Activated CD8-positive, alpha-beta T cell treated with anti-CD3 and anti-CD28 coated beads for 36 hours (primary cell): ENCODE measurements at places on chromosomes 12 and 14. TPM values are rescaled to one million over a fixed set of nuclear protein-coding genes. Genes with fewer than 3 reads are reported as not detected.
A peak's percentile ranks its signal among the peaks of the same experiment; 100 is the strongest.

DNA sequence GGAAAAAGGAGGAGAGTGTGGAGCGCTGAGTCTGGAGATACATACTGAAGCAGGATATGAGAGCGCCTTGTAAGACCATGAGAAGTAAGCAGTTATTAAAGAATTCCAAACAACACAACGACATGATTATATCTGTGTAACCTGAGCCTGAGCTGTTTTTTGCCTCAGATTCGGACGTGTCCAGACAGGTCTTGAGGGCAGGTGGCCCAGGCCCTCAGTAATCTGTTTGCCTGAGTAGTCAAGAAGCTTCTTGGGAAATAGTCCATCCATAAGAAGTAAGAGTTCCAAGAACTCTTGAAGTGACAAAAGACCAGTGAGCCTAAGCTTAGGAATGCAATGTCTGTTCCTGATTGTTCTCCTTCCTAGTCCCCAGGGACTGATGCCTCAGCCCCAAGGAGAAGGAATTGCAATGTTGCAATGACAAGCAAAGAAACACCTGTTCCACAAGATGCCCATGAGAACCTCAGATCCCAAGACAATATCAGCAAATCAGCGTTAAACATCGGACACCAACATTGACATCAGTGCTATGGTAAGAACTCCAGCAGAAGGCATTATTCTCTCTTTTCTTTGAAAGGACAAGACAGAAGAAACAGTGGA, 34.7 kb upstream of the ADAMTS20 start:
- no peak overlapping the region for H3K27ac ChIP-seq
- no peaks in the 10 kb centered on the region for H3K27me3 ChIP-seq
- DNase-seq, result no peak
- no peaks in the 10 kb centered on the region for H3K36me3 ChIP-seq
- H3K4me3 ChIP-seq, result no peak overlapping the region

Gene ASCL1
- total RNA-seq, result not detected

Gene PARPBP
- 26.1 TPM for total RNA-seq

GRCh38 chr12:70487440-70487839, 121.3 kb downstream of the KCNMB4 start:
- H3K27ac ChIP-seq, result no peak overlapping the region
- no peak for DNase-seq
- H3K27me3 ChIP-seq, result peaks cover 7% of the 10 kb centered on the region
- no peaks in the 10 kb centered on the region for H3K36me3 ChIP-seq
- no peak overlapping the region for H3K4me3 ChIP-seq

GRCh38 chr14:101707068-101707842, 54.3 kb upstream of the PPP2R5C start:
- H3K27ac ChIP-seq, result peak overlapping the region; percentile 83
- DNase-seq, result peak; percentile 73
- H3K36me3 ChIP-seq, result peaks cover 3% of the 10 kb centered on the region
- H3K4me3 ChIP-seq, result peak overlapping the region; percentile 32
- no peaks in the 10 kb centered on the region for H3K27me3 ChIP-seq

GRCh38 chr14:65229748-65230728, 127.7 kb upstream of the MAX start:
- H3K4me1 ChIP-seq, result peaks cover 31% of the 10 kb centered on the region
- H3K27ac ChIP-seq, result peak overlapping the region; percentile 89
- H3K27me3 ChIP-seq, result no peaks in the 10 kb centered on the region
- peak overlapping the region; percentile 72 for H3K4me3 ChIP-seq
- peak; percentile 57 for DNase-seq

DNA sequence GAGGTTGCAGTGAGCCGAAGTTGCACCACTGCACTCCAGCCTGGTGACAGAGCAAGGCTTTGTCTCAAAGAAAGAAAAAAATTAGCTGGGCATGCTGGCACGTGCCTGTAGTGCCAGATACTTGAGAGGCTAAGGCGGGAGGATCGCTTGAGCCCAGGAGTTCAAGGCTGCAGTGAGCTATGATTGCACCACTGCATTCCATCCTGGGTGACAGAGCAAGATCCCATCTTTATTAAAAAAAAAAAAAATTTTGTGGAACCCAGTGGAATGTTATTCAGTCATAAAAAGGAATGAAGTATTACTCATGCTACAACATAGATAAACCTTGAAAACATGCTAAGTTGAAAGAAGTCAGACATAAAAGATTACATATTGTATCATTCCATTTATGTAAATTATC, 8.3 kb upstream of the ERBB3 start:
- H3K4me1 ChIP-seq, result peaks cover 4% of the 10 kb centered on the region
- no peak for DNase-seq
- H3K27ac ChIP-seq, result no peak overlapping the region
- no peaks in the 10 kb centered on the region for H3K36me3 ChIP-seq
- no peak overlapping the region for H3K4me3 ChIP-seq

Gene CNIH1
- total RNA-seq, result 82.7 TPM

- H3K27me3 ChIP-seq, result no peaks in the 10 kb centered on the region
- peak overlapping the region; percentile 30 for H3K4me3 ChIP-seq
- no peak overlapping the region for H3K27ac ChIP-seq
Measured at GRCh38 chr12:51813931-51814310, 34.6 kb downstream of the FIGNL2 start.

DNA sequence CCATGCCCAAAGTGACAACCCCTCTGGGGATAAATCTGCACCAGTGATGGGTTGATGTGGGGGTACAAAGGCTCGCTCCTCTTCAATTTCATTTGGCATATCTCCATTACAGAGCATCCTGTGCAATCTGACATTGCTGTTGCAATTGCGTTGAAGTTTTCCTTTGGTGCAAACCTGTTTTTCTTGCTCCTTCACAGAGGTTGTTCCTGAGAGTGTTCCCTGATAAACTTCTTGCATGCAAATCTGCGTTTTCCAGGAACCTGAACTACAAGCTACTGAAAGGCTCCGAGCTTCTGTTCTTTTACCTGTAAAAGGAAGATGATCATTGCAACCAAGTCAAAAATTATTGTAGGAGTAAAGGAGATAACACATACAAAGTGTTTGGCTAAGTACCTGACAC, 26.1 kb downstream of the SERPINA11 start:
- DNase-seq, result no peak
- peaks cover 25% of the 10 kb centered on the region for H3K27me3 ChIP-seq
- no peak overlapping the region for H3K4me3 ChIP-seq
- H3K4me1 ChIP-seq, result no peaks in the 10 kb centered on the region
- H3K36me3 ChIP-seq, result no peaks in the 10 kb centered on the region
- H3K27ac ChIP-seq, result no peak overlapping the region

- H3K4me3 ChIP-seq, result no peak overlapping the region
- DNase-seq, result no peak
- H3K27me3 ChIP-seq, result peaks cover 2% of the 10 kb centered on the region
- no peak overlapping the region for H3K27ac ChIP-seq
- H3K4me1 ChIP-seq, result peaks cover 64% of the 10 kb centered on the region
- no peaks in the 10 kb centered on the region for H3K36me3 ChIP-seq
Measured at GRCh38 chr12:4111010-4111409, 162.6 kb upstream of the CCND2 start.

GRCh38 chr14:81164167-81164774, 56.5 kb downstream of the GTF2A1 start:
- H3K4me3 ChIP-seq, result no peak overlapping the region
- no peaks in the 10 kb centered on the region for H3K27me3 ChIP-seq
- no peak overlapping the region for H3K27ac ChIP-seq

Gene FAM181A
- not detected for total RNA-seq

DNA sequence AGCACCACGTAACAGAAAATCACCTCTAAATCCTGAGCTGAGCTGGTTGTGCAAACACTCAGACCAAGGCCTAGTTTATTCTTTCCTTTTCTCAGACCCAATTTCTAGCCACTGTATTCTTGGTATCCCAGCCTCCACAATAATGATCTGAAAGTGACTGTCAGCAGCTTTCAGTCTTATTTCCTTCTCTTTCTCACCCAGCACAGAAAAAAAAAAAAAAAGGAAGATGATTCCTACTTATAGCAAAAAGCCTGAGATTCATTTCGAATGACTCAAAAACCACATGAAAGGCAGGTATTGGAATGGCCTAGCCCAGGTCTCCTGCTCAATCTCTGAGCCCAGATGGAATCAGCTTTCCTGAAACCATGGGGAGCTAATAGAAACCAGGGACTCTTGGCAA, 298.6 kb upstream of the PPFIA2 start:
- H3K27me3 ChIP-seq, result no peaks in the 10 kb centered on the region
- H3K27ac ChIP-seq, result no peak overlapping the region
- no peak overlapping the region for H3K4me3 ChIP-seq
- no peak for DNase-seq
- peaks cover 3% of the 10 kb centered on the region for H3K4me1 ChIP-seq

DNA sequence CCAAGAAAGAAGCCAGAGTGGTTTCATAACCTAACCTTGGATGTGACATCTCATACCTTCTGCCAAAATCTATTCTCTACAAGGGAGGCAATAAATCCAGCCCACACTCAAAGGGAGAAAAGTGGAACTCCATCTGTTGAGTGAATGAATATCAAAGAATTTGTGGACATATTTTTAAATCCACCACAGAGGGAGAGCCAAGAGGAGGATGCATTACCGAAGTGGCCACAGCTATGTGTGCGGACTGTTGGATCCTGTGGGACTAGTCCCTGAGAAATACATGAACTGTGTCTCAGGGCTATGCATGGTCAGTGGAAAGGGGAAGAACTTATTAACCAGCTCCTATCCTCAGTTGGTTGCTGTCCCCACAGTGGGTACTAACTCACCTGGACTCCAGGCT, 273.9 kb downstream of the NUAK1 start:
- no peak overlapping the region for H3K4me3 ChIP-seq
- DNase-seq, result no peak
- no peaks in the 10 kb centered on the region for H3K4me1 ChIP-seq
- no peak overlapping the region for H3K27ac ChIP-seq
- H3K36me3 ChIP-seq, result no peaks in the 10 kb centered on the region
- H3K27me3 ChIP-seq, result peaks cover 6% of the 10 kb centered on the region

DNA sequence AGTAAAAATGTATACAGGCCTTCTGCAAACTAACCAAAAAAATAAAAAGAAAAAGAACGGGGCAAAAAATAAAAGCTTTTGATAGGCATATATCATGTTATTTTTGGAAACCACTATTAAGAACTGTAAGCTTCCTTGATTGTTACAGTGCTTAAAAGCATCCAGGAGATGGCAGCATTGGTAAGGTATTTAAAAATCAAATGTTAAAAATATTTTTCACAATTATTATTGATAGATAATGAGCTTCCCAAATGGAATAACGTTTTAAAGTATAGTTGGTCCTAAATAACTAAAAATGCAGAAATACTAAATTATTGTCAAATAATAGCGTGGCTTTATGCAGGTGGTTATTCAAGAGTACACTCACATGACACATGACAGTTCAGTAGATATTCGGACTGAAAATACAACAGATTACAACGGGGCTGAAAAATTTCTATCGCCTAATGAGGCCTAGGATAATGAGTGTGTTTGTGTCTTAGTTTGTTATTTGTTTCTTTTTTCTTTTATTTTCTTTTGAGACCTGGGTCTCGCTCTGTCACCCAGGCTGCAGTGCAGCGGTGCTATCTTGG, 127.2 kb upstream of the ATF7IP start:
- H3K4me1 ChIP-seq, result peaks cover 19% of the 10 kb centered on the region
- no peak overlapping the region for H3K4me3 ChIP-seq
- peaks cover 1% of the 10 kb centered on the region for H3K36me3 ChIP-seq
- DNase-seq, result no peak

DNA sequence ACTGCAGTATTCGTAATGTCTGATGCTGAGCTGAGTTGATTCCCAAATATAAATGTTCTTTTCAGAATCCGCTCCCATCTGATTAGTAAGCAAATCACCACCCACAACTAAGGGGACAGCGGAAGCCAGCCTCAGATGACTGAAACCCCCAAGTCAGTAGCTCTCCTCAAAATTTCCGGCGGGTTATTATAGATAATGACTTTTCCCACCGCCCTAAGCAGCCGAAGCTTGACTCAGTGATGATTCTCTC, 469 bp upstream of the LRFN5 start:
- H3K27me3 ChIP-seq, result peaks cover 65% of the 10 kb centered on the region
- H3K36me3 ChIP-seq, result no peaks in the 10 kb centered on the region
- peaks cover 22% of the 10 kb centered on the region for H3K4me1 ChIP-seq
- DNase-seq, result no peak
- no peak overlapping the region for H3K27ac ChIP-seq

- DNase-seq, result peak; percentile 35
- H3K4me1 ChIP-seq, result no peaks in the 10 kb centered on the region
- peaks cover 1% of the 10 kb centered on the region for H3K27me3 ChIP-seq
Measured at GRCh38 chr12:4849115-4849541, 60.6 kb upstream of the KCNA1 start.

DNA sequence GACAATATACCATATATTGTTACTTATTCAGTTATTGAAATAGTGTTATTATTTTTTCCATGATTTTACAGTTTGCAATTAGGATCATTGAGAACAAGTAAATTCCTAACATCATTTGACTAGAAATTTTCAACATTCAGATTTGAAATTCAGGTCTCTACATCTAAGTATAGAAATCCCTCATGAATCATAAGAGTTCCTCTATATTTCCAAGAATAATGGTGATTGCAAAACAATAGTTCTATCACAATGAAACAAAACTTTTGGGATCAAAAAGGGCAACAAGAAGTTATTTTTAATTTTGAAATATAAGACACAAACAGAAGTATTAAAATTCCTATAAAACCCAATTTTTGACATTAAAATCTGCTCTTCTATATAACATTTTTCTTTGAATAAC, 10.8 kb downstream of the CLEC1A start:
- no peak for DNase-seq
- no peak overlapping the region for H3K27ac ChIP-seq
- peaks cover 6% of the 10 kb centered on the region for H3K27me3 ChIP-seq

Gene APOF
- total RNA-seq, result not detected

DNA sequence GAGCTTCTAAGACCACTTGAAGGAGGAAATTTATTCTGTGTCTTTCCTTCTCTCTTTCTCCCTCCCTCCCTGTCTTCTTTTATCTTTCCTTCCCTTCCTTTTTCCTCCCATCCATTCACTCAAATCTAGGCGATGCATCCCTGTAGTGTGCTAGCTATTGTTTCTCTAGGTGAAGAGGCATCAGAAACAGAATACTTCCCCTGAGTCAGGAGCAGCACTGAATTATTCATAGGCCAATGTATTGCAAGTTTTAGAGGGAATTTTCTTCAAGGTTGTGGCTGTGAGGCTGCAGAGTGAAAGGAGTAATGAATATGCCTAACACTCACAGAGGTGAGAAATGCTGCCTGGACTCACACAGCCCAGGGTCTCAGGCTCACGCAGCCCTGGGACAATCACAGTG, 23.2 kb downstream of the CCDC177 start:
- no peak overlapping the region for H3K27ac ChIP-seq
- no peak for DNase-seq
- peaks cover 34% of the 10 kb centered on the region for H3K27me3 ChIP-seq
- H3K36me3 ChIP-seq, result no peaks in the 10 kb centered on the region

GRCh38 chr12:4161718-4162117, 111.8 kb upstream of the CCND2 start:
- no peaks in the 10 kb centered on the region for H3K27me3 ChIP-seq
- no peak overlapping the region for H3K4me3 ChIP-seq
- H3K27ac ChIP-seq, result peak overlapping the region; percentile 36
- peaks cover 2% of the 10 kb centered on the region for H3K36me3 ChIP-seq

Gene AQP2
- total RNA-seq, result not detected

Gene ISM2
- 0.74 TPM for total RNA-seq

Gene GPR84
- not detected for total RNA-seq
